Activated CD8-positive, alpha-beta memory T cell treated with anti-CD3 and anti-CD28 coated beads for 48 hours (primary cell): ENCODE measurements at places on chromosomes 4 and X.

DNA sequence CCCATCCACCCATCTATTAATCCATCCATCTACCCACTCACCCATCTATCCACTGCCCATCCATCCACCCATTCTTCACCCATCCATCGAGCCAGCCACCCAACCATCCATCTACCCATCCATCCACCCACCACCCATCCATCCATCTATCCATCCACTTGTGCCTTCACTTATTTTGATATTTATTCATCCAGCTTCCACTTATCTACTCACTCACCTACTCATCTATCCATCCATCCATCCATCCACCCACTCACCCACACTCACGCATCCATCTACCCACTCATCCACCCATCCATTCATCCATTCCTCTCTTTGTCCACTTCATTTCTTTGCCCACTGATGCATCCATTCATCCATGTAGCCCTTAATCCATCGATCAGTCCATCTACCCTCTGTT lies 72.9 kb upstream of the AFAP1 start:
- DNase-seq = no peak

DNA sequence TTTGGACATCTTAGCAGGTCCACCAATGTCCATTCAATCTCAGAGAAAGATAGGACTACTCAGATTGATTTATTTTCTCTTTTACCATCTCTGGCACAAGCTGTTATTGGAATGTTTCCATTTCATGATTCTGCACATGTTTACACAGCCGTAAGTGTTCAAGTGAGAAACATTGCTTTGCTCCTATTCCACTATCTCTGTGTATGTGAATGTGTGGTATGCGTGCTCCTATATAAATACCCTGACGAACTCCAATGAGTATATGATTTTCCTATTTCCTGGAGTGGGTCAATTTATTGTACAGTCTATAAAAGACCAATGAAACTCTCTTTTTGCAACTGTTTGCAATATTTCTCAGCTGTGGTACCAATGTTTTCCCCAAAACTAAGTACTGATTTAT lies 221.0 kb upstream of the GALNT7 start:
- no peak for DNase-seq

DNA sequence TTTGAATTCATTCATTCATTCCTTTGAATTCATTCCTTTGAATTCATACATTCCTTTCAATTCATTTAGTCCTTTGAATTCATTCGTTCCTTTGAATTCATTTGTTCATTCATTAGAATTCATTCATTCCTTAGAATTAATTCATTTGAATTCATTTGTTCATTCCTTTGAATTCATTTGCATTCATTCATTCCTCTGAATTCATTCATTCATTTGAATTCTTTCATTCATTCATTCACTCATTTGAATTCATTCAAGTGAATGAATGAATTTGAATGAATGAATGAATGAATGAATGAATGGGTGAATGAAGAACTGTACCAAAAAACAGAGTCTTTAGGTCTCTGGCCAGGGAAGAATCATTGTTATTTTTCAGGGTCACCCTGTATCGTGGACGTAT lies 216.6 kb downstream of the DHRSX start:
- no peak for DNase-seq

DNA sequence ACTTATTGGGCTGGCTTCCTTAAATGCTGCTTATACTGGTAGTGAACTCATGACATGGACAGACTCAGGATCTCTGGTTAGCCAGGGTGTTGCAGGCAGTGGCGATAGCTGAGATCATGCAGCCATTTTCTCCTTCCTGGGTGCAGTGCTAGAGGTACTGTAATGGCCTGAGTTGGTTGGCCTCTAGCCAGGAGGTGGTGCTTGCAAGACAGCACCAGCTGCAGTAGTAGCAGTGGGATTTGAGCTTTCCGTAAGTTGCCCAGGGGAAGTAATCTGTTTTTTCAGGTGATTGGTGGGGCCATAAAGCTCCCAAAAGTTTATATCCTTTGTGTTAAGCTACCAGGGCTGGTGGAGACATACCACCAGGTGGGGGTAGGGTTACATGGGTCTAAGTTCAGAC lies 45.1 kb upstream of the AADAT start:
- DNase-seq = no peak

DNA sequence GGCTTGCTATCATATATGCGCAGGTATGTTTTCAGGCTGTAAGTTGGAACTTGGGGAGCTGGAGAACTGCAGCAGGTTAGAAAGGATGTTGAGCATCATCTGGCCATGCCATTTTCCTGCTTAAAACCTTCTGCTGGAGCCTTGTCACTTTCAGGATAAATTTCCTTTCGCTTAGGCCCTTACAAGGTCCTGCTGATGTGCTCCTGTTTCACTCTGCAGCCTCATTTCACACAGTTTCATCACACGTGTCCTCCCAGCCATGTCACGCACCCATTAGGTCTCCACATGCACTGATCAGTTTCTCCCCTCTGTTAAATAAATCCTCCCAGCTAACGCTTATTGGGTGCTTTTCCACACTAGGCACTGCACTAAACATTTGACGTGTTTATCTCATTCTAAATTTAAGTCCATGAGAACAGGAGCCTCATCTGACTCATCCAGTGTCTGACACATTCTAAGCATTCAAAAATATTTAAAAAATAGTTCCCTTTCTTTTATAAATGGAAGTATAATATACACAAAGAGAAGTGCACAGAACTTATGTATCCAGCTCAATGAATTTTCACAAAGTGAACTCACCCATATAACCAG lies 14.5 kb downstream of the SOD3 start:
- DNase-seq = no peak

GRCh38 chr4:83782591-83782990 lies 246.7 kb downstream of the GPAT3 start:
- no peak for DNase-seq

DNA sequence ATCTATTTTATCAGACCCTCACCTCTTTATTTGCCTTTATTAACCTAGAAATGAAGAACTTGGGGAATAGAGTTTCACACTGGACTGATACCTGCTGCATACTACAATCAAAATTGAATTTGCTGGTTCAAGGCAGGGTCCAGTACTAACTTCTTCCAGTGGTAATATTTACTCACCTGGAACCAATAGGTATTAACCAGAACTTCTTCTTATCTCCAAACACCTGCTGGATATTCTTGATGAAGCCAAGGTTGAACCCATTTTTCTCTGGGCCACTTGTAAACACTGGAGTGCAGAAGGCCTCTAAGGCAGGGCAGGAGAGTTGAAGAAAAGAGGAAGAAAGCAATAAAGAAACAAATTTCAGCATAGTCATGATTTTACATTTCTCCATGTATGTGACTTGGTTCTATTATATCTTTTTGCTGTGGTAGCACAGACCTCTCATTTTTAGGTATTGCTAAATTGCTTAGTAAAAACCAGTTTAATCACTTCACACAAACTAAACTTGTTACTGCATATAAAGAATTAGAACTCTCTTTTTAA lies 101.1 kb downstream of the ZDHHC15 start:
- no peak for DNase-seq

GRCh38 chr4:167025670-167026069 lies 208.6 kb downstream of the SPOCK3 start:
- no peak for DNase-seq

DNA sequence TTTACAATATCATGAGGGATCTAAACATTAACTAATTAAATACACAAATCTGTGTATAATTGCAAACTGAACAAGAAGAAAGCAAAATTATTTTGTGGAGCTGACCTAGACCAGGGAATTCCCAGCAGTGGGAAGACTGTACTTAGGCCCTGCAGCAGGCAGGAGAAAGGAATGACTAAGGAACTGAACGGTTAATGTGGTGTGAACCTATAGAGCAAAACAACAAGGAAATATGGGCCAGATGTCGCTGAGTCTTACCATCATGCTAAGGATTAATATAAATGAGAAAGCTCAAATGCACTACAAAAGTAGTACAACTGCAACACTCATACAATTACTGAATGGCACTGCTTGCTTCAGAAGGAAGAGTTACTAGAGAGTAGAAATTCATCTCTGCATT lies 120.3 kb upstream of the ATXN3L start:
- DNase-seq = no peak

DNA sequence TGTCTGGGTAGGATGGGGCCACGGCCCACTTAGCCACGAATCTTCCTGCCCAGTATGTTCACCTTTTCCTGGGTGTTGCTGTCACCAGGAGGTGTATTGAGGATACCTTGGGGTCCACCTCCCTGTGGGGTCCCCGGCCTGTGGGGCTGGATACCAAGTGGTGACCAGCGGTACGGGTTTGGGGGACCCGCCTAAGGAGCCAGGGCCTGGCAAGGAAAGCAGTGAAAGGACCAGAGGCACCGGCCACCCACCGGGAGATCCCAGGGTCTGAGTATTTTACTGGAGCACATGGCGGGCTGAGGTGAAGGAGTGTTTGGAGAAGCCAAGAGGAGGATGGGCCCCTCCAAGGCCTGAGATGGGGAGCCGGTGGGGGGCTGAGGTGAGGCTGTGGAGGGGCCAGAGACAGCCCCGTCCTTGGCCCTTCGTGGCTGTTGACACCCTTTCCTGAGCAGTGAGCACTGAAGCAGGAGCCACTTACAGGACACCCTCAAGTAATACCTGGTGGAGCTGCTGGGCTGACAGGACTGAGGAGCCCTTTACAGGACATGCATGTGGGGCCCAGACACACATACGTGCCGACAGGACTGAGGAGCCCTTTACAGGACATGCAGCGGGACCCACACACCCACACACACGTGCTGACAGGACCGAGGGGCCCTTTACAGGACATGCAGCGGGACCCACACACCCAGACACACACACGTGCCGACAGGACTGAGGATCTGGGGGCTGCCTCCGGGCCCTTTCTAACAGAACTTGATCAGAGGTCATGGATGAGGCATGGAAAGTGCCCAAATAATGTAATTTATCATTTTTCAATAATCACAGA lies 38.4 kb downstream of the TMEM271 start:
- no peak for DNase-seq

DNA sequence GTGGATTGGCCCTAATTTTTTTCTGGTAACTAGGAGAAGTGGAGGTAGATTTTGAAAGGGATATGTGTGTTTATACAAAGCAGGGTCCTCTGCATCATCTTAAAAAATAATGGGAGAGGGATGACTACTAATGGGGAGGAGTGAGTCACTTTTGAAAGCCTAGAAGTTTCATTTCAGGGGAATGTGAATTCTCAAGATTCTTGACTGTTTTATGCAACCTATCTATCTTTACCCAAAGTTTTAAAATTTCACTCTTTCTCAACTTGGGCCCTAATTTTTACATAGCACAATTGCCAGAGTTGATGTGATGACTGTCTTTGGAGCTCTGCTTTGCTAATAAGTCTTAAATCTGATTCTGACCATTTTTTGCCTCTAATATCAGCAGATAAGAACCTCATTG lies 445.2 kb downstream of the GRXCR1 start:
- no peak for DNase-seq

DNA sequence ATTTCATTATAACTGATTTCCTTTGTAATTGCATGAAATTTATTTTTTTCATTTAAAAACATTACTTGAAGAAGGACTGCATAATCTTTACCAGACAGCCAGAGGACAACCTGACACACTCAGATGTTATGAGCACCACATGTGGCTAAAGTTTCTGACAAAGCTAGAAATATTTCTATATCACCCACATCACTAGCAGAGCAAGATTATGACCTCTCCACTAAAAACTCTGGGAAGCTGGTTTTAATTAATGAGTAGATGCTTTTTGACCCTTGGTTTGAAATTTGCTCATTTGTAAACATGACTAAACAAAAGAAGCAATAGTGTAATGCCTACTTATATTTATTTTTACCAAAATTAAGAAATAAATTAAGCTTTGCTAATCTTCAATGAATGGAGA lies 661.5 kb upstream of the EPHA5 start:
- DNase-seq = no peak

GRCh38 chr4:123234955-123235354 lies 161.6 kb upstream of the SPRY1 start:
- no peak for DNase-seq

- DNase-seq = no peak
These were observed 186.7 kb downstream of the TENM3 start for GRCh38 chr4:182429896-182430295.

DNA sequence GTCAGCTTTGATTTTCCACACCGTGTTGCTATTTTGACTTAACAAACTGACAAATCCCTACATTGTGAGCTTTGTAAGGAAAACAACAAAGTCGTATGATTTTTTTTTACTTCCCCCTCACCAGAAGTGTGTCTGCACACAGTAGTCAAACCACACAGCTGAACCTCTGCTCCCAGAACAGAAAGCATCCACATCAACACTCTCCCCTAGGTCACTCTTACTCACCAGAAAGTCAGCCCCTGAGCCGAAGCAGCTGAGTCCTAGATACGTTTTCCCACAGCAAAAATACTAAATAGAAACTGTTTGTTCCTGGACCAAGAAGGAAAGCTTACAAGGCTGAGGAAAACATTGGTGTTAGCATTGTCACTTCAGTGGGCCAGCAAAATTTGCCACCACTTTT lies 305.7 kb downstream of the DHX15 start:
- DNase-seq = no peak

DNA sequence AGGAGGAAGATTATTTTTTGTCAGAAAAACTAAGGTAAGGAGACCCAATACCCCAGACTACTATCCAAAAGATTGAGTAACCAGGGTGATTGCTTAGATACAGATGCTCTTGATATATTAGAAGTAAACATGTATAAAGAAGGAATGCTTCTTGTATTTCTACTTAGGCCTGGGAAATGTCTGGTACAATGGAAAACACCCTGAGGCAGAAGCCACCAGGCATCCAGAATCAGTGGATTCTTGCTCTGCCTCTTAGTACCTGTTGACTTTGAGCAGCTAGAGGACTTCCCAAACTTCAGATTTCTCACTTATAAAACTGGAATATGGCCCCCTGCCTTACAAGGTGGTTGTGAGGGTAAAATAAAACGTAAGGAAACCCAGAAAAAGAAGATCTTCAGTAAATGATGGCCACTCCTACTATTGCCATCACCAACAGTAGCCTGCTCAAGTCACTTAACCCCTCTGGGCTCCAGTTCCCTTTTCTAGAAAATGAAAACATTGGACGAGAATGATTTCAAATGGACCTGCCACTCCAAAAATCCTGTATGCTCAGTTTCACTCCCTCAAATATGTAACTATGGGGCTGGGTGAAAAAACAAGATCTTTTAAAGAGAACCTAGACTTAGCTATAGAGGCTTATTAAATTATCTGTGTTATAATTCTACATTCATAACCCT lies 56.6 kb downstream of the AMELX start:
- no peak for DNase-seq

DNA sequence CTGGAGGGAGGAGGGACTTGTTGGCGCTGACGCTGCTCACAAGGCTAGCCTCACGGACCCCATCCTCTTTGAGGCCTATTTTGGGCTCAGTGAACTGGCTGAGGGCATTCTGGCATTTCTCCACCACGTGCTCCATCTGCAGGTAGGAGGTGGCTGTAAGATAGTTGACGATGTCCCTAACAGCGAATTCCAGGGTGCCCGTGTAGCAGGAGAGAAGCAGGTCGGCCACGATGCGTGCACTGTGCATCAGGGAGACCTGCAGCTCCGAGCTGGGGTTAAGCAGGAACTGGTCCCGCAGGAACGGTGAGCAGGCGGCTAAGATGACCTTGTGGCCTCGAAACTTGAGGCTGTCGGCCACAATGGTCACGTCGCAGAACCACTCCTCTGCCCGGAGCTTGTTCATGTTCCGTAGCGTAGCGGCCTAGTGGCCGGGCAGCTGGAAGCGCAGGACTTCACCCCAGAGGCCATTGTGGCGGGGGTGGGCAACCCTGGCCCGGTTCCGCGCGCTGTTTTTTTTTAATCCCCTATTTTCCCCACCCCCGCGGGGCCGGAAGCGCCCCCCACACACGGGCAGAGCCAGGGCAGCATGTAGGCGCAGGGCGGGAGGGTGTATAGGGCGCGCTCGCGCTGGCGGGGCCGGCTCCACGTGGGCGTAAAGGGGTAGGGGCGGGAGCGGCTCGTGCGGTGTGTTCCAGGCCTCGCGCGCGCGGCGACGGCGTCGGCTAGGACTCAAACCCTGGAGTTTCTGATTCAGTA lies 73.2 kb downstream of the UBE2K start:
- DNase-seq = no peak

GRCh38 chr4:1472148-1472797 lies 66.0 kb upstream of the NKX1-1 start:
- no peak for DNase-seq
